ENCODE measurements at places on chromosomes 1 and 21.

DNA sequence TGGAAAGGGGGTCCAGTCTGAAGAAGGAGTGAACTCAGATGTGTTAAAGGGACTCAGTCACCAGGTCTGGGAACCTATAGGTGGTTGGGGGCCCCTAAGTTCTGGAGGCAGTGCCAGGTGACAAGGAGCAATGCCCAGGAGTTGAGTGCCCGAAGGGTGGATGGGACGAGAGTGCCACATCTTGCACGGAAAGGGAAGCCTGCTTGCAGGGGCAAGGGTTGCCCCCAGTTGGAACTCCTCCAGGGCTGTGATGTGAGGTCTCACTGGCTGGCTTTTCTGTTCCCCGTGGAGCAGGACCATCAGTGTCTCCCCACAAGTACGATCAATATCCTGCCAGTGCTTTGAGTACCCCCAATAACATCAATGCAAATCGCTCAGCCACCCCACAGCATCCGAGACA lies 107.3 kb downstream of the TOMM20 start:
- DNase-seq = no peak

- no peak for DNase-seq
These were observed 346.8 kb downstream of the KIF26B start for GRCh38 chr1:245501633-245502032.

DNA sequence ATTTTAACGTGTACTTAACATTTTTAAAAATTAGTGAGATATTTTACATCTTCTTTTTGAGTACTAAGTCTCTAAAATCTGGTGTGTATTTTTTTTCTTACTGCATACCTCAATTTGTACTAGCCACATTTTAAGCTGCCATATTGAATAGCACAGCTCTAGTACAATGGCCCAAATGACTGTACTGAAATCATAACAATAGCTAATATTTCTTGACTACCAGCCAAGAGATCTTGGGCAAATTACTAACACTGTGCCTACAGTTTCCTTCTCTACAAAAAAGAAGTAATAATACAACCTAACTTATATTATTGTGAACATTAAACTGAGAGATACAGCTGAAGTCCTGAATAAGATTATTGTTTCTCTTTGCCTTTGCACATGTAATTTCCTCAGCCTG lies 57.2 kb downstream of the CDC7 start:
- no peak for DNase-seq

- no peak for DNase-seq
These were observed 52.9 kb downstream of the ESRRG start for GRCh38 chr1:216670118-216670883.

GRCh38 chr1:159895286-159895685 lies 4.7 kb downstream of the CFAP45 start:
- DNase-seq = no peak

DNA sequence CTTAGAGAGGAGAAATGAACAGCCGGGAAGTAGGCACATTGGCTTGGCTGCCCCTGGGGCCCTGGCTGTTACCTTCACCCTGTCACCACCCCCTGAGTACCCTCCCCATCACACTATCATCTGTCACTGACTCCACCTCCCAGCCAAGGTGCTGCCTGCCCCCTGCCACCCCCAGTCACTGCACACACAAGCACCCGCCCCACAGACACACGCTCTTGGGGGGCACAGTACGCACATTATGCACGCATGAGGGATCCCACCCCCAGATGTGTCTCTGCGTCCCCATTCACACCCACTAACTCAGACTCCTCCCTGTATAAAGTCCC lies 223.3 kb downstream of the PTPRU start:
- no peak for DNase-seq

DNA sequence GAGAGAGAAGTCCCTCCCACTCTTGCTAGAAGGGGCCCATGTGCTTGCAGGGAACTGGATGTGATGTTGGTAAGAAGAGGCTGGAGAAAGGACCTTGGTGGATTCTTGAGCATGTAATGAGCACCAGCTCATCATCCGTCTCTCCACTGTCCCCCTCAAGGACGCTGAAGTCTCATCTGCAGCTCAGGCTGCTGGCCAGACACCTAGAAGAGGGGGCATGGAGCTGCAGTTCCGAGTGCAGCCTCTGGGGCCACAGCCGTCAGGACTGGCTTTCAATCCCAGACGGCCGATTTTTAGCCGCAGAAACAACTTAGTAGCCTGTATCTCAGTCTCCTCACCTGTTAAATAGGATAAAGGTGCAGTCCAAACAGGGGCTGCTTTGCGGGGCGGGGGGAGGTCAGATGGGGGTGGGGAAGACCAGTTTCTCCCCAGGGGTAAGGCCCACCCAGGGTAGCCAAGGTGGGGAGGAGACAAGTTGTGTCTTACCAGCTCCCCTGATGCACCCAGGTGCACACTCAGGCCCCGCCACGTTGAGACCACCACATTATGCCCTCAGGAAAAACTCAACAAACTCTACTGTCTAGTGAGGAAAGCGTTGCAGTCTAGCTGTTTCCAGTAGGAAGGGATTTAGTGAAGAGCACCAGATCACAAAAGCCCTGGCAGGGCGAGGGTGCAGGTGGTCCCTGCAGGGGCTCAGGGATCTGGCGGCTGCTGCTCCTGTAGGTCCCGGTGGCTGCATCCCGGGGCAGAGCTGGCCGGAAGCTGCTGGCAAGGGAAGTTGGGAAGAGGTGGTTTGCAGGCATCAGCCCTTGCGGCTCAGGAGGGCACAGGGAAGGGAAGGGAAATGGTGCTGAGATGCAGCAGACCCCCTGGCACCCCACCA lies 29.5 kb downstream of the LDLRAP1 start:
- DNase-seq = peak; percentile 74

- no peak for DNase-seq
These were observed 41.7 kb upstream of the GPR153 start for GRCh38 chr1:6302568-6302967.

GRCh38 chr21:31946231-31946630 lies 73.4 kb downstream of the HUNK start:
- no peak for DNase-seq

GRCh38 chr1:186957314-186957713 lies 128.6 kb downstream of the PLA2G4A start:
- DNase-seq = no peak

DNA sequence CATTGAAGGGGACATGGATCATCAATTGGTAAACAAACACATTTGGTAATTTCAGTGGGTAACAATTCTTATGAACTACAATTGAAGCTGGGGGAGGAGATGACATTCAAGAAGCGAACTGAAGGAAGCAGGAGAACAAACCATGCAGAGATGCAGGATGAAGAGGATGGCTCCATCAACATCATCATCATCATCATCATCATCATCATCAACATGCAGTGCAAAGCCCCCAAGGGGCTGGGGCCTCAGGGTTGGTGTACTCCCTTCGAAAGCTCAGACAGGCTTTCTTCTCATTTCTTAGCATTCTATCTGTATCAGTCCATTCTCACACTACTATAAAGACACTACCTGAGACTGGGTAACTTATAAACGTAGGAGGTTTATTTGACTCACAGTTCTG lies 105.8 kb downstream of the DUSP10 start:
- no peak for DNase-seq

- DNase-seq = no peak
These were observed 1.4 kb downstream of the DUSP10 start for GRCh38 chr1:221740369-221740992.

DNA sequence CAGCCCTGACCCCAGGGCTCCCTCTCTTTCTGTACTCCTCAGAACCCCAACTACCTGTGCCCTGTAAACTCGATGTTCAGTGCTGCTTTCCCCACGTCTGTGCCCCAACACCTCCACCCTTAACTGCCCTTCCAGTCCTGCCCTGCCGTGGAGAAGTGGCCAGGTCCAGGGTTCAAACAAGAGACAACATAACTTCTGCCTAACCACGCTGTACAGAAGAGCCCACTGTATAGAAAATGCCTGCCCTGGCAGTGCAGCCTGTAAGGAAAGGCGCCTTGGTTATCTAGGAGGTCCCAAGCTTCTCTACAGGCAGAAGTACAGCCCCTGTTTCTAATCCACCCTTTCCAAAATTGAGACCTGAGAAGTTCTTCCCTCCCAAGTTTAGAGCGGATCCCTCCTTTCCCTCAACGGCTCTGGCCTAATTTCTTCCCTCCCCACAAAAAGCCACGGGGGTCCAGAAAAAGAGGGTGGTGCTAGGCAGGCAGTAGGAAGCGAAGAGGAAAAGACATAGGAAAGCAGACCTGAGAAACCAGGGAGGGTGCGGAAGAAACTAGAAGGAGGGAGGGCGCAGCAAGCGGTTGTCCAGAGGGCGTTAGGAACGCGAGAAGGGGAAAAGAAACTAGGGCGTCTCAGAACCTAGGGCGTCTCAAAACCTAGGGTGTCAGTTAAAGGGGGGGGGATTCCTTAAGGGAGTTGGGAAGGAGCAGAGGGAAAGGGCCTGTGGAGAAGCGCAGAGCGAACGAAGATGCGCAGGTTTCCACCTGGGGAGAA lies 3.2 kb downstream of the DMRTA2 start:
- no peak for DNase-seq

DNA sequence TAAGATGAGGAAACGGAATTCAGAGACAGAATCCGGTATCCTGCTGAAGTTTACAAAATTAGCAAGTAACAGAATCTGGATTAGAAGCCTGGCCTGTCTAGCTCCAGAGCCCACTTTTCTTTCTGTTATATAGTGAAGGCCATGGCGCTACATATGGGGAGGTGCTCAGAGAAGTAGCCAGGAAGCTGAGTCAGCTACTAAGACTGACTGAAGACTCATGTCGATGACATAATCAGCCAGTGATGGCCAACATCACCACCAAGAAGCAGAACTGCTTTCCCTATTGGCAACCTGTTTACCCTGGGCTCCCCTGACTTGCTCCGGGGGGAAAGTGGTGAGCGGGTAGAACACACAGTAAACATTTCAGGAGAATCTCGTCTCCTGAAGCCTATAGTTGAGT lies 18.8 kb downstream of the LRRC52 start:
- DNase-seq = no peak

GRCh38 chr1:11797525-11798216 lies 8.1 kb downstream of the MTHFR start:
- no peak for DNase-seq

GRCh38 chr1:18996548-18997177 lies 40.2 kb upstream of the IFFO2 start:
- no peak for DNase-seq

DNA sequence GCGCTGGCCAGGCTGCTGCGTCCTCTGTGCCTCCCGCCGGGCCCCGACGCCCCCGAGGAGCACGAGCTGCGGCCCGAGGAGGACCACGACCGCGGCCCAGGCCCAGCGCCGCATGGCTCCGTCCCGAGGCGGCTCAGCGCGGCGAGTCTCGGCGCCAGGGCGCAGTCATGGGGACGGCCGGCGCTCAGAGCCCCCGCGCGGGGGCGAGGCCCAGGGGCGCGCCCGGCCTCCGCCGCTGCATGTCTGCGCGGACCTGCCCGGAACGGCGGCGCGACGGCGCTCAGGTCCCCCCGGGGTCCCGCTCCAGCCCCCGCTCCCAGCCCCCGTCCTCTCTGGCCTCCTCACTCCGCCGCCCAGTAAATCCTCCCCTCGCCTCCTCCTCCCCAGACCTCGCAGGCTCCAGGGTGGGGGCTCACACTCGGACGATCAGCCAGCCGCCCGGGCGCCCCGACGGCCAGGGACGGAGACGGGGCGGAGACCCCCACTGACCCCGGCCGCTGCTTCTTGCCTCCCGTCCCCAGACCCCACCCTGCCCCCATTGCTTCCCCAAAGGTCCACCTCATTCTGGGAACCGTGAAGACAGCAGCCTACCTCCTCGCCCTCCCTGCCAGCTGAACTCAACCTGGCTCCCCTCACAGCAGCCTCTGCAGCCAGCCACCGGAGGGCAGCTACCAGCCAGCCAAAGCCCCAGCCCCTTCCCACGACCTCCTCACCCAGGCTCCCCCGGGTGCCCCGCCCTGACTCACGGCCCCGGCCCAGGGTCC lies at the start of gene C1QTNF12:
Gene C1QTNF12, minus strand, starts transcription at position 146 of the 764 bp plus-strand sequence. Its CDS starts 32 bp downstream, at position 114.
- DNase-seq = no peak

- no peak for DNase-seq
These were observed 81.8 kb downstream of the PBX1 start for GRCh38 chr1:164640686-164641352.

DNA sequence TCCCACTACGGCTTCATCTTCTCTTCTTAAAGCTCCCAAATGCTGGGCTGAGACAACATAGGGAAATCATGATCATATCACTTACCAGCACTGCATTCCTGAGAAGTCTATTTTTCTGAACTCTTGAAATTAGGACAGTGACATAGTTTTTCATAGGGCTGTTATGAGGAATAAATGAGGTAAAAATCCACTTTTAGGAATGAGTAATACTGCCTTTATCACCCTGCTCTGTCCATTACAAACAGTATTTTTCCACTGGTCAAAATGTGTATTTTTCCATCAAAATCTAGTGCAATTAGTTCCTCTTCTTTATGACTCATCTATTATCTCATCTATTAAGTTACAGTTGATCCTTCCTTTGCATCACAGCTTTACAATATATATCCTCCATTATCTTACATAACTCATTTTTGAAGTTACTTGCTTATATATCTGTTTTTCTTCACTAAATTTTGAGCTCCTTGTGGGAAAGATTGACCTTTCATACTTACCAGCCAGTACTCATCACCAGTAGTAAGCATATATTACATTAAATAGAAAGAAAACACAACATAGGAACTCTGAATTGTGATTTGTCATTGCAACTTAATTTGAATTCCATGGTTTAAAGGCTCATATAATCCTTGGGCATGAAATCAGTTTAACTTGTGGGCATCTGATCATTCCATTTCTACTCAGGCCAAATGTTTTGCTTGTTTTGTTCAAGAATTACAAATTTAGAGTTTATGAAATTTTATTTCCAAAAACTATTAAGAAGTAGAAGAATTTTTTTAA lies 37.1 kb downstream of the PRRX1 start:
- DNase-seq = no peak

- no peak for DNase-seq
These were observed 229.4 kb upstream of the POU3F1 start for GRCh38 chr1:38275960-38276359.

- no peak for DNase-seq
These were observed 21.9 kb upstream of the GPR157 start for GRCh38 chr1:9150582-9151327.

All from endothelial cell (in vitro differentiated cells).